ENCODE measurements at places on chromosomes 6 and 20.

DNA sequence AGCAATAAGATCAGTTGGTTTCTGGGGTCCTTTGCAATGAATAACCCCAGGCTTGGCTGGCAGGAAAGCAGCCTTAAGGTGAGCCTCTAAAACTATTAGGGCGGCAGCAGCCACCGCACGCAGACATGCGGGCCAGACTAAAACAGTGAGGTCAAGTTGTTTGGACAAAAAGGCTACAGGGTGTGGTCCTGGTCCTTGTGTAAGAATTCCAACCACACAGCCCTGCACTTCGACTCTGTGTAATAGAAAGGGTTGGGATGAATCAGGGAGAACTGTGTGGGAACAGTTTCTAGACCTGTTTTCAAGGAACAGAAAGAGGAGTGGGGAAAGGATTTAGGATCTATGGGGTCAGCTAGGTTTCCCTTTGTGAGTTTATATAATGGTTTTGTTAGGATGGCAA is 237.6 kb downstream of the SMOC2 start:
- DNase-seq: no peak

DNA sequence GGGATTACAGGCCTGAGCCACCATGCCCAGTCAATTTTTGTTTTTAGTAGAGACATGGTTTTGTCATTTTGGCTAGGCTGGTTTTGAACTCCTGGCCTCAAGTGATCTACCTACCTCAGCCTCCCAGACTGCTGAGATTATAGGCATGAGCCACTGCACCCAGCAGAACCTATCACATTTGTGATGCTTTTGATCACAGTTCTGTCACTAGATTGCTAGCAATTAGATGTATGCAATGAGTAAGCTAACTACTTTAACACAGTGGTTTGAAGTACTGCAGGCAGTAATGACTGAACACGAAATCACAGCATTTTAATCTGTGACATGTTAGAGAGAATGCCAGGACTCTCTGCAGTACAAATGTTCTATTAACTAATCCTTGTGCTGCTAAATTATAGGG is 19.6 kb upstream of the SAMHD1 start:
- DNase-seq: no peak

GRCh38 chr6:117559299-117559698 is 43.0 kb downstream of the GOPC start:
- DNase-seq: no peak

- no peak for DNase-seq
These were observed 13.5 kb upstream of the DAAM2 start for GRCh38 chr6:39778581-39779255.

DNA sequence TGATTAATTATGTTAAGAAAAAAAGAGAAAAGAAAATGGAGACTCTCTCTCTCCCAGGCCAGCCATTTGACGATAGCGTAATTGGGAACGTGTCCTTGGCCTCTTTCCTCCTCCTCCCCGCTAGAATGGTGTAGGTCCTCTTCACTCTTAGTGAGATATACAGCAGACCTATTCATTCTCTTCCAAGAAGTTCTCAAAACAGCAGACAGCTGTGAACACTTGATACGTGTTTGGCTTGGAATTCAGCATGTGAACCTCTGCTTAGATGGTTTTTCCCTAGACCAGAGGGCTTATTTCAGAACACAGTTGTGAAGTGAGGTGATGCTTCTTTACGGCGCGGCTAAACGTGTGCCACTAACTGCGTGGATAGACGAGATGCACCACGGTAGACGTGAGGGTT is 32.6 kb upstream of the TULP4 start:
- no peak for DNase-seq

DNA sequence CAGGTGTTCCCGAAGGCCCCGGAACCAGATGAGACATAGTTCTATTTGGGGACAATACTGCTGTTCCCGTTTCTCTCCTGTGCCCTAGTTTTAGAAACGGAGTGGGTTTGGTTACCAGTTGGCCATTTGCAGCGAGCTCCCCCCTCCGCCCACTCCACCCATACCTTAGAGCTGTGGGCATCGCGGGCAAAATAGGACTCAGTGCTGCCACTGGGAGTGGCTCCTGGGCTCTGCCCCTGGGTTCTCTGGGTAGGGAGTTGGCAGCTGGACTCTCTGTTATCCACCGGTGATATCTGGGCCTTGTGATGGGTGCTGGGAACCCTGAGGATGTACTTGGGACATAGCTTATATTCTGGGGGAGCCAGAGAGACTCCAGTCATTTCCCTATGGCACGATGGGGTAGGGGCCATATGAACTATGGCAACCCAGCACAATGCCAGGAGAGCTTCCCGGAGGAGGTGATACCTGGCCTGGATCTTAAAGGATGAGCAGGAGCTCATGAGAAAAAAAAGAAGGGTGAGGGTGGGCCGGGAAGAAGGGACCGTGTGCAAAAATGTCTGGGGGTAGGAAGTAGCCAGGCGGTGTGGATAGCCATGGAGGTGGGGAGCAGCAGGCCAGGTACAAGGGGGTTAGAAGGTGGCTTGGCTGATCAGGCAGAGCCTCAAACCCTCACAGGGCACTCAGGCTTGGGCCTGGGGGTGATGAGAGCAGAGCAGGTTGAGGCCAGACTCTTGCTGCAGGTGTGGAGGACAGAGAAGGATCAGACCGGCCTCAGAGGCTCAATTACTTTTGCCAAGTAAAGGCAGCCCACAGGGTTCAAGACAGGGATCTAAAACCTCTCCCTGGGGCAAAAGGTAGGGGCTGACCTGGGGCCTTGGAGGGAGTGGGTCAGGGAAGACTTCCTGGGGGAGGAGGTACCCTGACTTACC is 9.6 kb downstream of the SRC start:
- DNase-seq: no peak

- no peak for DNase-seq
These were observed 391 bp downstream of the ADGRF1 start for GRCh38 chr6:47041741-47042140.

DNA sequence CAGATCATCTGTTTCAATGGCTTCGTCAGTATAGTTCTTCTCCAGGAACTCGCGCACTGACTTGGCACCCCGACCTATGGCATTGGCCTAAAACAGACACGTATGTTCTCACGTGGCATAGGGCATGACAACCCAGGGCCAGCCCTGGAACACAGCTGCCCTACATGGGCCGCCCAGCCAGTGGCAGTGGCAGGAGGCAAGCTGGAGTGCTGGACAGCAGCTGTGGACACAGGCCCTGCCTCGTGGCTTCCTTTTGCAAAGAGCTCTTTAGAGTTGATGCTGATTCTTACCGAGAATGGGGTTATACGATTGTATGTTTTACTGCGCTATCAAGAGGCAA is 5.0 kb downstream of the PSMA7 start:
- no peak for DNase-seq

DNA sequence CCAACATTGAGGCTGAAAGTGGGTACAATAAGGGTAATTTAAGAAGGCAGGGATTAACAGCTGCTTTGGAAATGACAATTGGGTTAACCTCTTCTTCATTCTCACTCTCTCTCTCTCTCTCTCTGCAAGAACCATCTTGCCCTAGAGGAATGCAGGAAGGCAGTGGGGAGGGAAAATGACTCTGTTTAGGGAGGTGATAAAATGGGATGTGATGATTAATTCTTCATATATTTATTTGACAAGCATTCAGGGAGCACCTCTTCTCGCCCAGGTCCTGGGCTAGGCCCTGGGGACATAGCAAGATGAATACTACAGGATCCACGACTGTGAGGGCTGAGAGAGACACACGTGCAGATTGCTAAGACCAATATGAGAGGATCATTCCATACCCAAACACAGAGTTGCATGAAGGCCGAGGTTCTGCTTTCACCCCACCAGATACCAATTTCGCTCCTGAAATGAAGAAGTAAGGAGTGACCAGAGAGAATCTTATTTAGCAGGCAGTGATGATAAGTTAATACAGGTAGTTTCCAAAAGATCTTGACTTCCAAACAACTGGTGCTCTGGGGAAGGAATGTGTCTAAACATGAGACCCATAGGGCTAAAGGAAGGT is 13.3 kb upstream of the PTPN1 start:
- DNase-seq: no peak

GRCh38 chr20:43913291-43914025 is 1.2 kb upstream of the TOX2 start:
- no peak for DNase-seq

GRCh38 chr6:2554651-2555260 is 196.0 kb downstream of the MYLK4 start:
- no peak for DNase-seq

- no peak for DNase-seq
These were observed 180.1 kb downstream of the JARID2 start for GRCh38 chr6:15425947-15426346.

DNA sequence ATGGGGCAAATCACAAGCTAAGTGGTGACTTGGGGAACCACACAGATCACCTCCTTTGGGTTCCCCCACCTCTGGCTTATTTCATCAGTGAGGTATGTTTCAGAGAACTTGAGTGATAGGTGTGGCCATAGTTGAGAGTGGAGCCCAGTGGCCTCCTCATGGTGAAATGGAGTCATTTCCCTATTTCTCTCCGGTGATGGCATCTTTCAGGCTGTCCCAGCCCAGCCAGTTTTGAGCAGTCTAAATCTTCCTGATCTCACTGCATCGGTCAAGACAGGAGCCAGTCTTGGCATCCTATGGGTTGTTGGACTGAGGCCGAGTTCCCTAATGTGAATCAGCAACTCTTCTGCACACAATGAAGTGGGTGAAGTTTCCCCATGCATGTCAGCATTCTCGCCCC is 132.4 kb downstream of the EYA2 start:
- DNase-seq: no peak

DNA sequence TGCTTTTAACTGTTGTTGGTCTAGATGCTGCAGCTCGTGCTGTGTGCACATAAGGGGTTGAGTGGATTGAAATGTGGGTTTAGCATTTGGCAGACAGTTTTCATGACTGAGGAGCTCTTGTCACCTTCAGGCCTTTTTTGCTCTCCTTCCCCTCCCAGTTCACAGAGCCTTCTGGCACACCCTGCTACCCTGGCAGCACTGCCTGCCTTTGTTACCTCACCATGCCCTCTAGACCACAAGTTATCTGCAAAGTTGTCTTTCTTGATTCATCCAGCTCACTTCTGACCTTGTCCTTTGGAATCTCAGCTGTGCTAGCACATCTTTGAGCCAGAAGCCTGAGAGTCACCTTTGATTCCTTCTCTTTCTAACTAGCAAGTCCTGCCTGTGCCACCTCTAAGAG is 348.9 kb upstream of the ZFP64 start:
- no peak for DNase-seq

DNA sequence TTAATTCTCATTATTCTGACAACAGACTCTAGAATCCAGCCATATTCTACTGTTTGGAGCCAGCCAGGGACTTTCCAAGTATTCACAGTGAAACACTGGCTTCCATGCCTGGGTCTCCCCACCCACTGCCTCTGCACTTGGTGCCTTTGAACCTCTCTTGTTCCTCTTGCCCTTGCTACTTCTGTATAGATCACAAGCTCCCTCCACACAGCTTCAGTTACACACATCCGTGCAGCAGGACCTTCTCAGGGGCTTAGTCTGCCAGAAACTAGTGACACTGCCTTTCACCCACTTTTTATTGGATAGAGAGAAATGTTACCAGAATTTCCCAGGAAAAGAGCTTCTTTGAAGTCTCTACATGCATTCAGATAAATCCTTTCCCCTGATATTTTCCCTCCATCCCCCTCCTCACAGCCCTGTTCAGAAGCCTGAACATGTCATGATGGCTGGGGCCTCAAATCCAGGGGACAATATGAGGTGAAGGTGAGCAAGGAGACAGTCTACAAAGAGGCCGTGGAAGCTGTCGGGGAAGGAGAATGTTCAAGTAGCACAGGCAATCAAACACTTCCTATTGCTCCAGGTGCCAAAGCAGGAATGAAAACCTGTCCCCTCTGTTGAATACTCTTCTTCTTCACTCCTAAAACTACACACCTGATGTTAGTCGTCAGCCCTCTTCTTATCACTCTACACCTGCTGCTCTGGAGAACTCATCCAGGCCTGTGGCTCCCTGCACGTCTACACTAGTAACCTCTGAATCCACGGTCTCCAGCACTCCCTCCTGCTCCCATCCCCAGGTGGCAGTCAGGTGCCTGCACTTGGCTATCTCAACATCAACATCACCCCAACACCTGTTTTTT is 20.2 kb upstream of the HLA-DOA start:
- no peak for DNase-seq

DNA sequence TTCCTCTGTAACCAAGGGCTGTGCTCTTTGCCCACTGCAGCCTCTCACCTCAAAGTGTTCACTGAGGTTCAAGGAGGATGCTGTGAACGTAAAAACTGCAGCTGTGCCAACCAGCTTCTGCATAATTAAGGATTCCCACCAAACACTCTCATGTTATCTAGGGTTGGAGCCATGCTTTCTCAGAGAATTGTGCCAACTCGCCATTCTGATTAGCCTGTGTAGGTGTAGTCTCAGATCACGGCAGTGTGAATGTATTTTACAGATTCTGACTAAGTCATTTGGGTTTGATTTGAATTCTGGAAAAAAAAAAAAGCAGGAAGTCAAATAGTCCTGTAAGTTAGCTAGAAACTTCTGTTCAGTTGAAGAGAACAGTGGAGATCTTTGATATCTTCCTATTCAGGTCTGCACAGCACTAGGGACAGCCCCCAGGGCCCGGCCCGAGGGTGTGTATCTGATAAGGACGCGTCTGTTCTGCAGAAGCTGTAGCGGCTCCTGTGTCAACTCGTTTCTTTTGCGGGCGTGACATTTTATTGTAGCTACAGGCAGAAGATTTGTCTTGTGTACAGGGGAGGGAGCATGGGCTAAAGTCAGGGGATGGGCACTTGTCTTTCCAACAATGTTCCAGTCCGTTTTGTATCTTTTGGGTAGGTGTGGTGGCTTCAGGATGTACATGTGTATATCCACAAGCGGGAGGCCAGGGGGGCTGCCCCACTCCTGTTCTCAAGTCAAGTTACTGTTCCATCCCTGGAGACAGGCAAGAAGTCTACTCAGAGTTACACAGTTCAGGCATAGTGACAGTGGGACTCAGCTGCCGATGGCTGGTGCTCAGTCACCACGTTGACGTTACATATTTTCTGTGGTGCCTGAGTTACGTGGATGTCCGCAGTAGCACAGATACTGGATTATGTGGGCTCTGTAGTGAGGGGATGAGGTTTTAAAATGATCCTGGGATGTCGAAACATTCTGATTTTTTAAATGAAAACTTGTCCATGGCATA is 12.4 kb downstream of the IRF4 start:
- peak; percentile 24 for DNase-seq

DNA sequence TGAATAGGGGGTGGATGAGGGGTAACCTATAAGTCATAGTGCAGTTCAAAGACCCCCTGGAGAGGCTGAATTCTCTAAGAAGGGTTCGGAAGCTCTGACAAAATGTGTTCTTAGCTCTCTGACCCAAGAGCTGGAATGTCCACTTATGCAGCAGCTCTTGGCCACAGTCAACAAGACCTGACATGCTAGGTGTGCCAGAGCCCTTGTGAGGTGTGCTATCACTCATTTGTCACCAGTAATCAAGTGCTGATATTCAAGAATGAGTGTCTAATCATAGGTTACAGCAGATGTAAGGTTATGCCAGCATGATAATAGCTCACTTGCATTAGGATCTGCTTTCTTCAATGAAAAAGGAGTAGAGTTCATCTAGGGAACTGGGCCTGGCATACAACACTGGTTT is 28.1 kb downstream of the TOMM6 start:
- no peak for DNase-seq

All from activated CD4-positive, alpha-beta T cell treated with anti-CD3 and anti-CD28 coated beads, Interleukin-2, amount 50 U/mL, for 1 hour (primary cell).